ENCODE measurements at places on chromosomes 11 and 22. TPM values are rescaled to one million over a fixed set of nuclear protein-coding genes. Genes with fewer than 3 reads are reported as not detected.

Gene MOGAT2
- not detected for total RNA-seq

Gene PHOX2A
- not detected for total RNA-seq

Gene SLC22A9
- total RNA-seq = not detected

Gene TIGD3
- 0.21 TPM for total RNA-seq

Gene MMP27
- total RNA-seq = not detected

Gene C11orf52
- total RNA-seq = not detected
